ENCODE measurements at places on chromosomes 4 and X. TPM values are rescaled to one million over a fixed set of nuclear protein-coding genes. Genes with fewer than 3 reads are reported as not detected.

DNA sequence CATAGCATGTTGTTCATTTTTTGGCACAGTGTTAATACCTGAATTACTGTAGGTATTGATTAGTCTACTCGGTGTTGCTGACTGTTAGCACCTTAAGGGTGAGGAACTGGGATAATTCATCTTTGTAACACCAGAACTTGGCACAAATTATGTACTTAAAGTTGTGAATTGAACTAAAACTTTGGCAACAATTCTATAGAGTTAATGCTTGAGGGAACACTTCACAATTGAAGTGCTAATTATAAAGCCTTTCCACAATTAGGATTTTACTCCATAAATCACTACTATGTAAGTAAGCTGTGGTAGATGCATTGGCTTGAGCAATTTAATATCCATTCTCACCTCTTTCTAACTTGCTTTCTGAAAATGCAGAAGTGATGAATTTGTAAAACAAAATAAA lies 686.7 kb downstream of the PDHA2 start:
- DNase-seq: no peak

DNA sequence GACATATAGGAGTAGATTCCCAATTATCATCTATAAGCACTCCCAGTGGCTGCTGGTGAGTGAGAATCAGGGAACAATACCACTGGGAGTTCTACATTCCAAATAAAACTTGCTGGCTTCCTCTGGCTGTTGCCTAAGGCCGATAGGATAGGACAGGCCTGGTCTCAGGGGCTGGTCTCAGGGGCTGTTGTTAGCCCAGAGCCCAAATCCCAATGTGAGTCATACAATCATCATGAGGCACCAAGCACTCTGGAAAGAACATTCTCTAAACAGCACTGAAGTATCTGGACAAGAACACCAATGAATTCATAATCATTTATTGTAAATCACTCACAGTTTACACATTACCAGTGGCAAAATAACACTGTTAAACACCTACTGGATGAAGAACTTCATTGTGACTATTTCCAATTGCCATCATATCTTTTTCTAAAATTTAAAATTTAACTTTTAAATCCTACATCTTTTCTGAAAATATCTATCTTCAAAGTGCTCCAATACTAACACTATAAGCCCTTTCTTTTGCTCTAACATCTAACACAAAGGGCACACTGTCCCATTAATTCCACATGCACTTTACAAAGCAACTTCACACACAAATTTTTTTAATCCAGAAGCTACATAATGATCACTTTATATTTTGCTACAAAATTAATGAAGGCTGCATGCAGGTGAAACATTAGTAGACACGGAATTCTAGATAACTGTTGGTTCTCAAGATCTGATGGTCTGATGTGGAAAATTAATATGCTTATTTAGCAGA lies 67.6 kb upstream of the TMEM150C start:
- no peak for DNase-seq

DNA sequence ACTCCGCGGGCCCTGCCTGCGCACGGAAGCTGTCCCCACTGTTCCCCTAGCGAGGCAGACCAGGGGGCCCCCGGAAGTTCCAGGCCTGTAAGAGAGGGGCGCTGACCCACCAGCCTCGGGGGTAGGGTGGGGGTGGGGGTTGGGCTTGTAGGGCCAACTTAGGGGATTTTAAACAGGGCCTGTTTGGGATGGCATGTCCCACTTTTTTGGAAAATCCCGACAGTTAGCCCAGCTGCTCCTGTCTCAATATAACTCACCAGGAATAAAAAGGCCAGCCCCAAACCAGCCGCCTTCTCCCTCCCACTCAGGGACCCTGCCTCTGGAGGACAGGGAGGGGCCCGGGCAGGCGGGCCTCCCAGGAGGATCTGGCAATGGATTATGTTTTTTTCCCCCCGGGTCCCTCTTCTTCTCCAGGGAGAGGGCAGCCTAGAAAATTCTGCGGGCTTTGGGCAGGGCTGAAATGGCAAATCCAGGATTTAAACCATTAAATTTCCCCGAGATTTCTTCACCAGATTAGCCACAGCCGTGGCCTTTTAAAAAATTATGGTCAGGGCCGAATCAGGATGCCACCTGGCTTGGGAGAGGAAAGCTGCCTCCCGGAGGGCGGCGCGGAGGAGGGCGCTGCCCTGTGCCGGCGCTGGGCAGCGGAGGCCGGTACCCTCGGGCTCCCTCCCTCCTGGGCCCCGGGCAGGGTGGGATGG lies 957 bp downstream of the PPP2R2C start:
- DNase-seq: no peak

DNA sequence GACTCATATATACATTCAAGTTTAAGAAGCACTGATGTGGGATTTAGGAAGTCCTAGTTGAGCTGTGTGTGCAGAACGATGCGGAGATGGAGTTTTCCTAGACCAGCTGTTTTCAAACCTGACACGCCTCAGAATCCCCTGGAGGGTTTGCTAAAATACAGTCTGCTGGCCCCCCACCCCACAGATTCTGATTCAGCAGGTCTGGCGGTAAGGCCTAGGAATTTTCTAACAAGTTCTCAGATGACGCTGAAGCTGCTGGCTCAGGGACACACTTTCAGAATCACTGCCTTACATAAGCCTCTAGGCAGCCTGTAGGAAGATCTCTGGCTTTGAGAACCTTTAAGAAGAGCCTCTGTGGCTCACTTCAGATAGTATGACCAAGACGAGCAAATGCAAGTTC lies 73.1 kb downstream of the PHEX start:
- no peak for DNase-seq

PIGA gene
- total RNA-seq: 18.6 TPM

ARAP2 gene
- 8.3 TPM for total RNA-seq

JADE3 gene
- 11.2 TPM for total RNA-seq

DNA sequence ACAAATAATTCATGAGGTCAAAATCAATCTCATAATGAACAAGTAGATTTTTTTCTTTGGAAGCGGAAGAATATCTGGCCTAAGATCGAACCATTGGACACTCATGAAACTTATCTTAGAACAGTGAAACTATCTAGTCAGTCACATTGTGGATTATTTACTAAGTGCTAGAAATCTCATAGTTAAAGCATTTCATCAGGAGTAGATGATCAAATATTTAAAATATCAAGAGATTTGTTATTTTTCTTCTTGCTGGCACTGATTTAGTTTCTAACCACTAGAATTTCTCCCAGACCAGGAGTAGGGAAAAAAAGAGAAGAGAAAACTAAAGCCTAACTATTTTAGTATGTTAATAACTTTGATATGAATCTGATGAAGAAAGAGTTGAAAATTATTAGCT lies 105.5 kb downstream of the SHROOM3 start:
- DNase-seq: no peak

GRCh38 chr4:15010038-15010585 lies 7.8 kb downstream of the CPEB2 start:
- no peak for DNase-seq

DNA sequence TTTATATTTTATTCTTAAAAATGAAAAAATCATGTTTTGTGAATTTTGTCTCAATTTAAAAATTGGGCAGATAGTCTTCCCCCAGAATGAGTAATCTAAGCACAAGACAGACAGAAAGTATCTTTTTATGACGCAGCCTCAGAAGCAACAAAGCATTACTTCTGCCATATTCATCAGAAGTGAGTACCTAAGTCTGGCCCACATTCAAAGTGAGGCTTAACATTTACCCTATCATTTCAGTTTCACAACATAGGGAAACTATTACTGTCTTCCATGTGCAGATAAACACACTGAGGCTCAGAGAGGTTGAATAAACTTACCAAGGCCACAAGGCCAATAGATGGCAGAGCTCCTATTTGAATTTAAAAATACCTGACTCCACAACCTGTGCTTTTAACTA lies 4.4 kb upstream of the PRDX4 start:
- no peak for DNase-seq

- no peak for DNase-seq
These were observed 3.7 kb downstream of the MTMR1 start for GRCh38 chrX:150696866-150697265.

GRCh38 chrX:131901546-131901945 lies 121.6 kb upstream of the STK26 start:
- no peak for DNase-seq

- no peak for DNase-seq
These were observed 179.0 kb downstream of the SPCS3 start for GRCh38 chr4:176498617-176499256.

DNA sequence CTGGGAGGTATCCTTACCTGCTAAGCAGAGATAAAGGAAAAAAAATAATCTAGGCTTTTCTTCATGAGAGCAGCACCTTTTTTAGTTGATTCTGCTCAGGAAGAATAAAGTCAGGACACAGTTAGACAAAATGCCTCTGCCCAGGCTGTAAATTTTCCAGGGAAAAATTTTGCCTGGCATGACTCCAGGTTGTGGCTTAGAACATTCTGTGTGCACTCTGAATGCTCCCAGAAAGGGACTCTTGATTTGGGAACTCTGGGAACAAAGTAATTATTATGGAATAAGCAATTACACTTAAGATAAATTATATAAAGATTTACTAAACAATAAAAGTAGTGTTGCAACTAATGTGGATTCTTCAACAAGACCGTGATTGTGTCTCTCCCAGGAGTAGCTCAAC lies 826.2 kb upstream of the TENM3 start:
- DNase-seq: no peak

HSD17B11 gene
- total RNA-seq: 12.9 TPM

NUDT11 gene
- total RNA-seq: 8.9 TPM

GJB1 gene
- not detected for total RNA-seq

ESX1 gene
- not detected for total RNA-seq

GABRB1 gene
- total RNA-seq: not detected

Measured in kidney epithelial cell (primary cell).